Activated CD4-positive, alpha-beta T cell treated with anti-CD3 and anti-CD28 coated beads, Interleukin-10, Interleukin-2, amounts not matched to agents 100 ng/mL and 50 ng/mL, durations not matched to agents 16 hours and 8 hours (primary cell): ENCODE measurements at places on chromosomes 3 and 15.

- DNase-seq, result peak; percentile 87
Observed at GRCh38 chr3:108818404-108818803, 4.2 kb upstream of the TRAT1 start.

- DNase-seq, result no peak
Observed at GRCh38 chr3:112395181-112395895, 62.4 kb downstream of the CD200 start.

- DNase-seq, result no peak
Observed at GRCh38 chr3:106593381-106593780, 724.6 kb upstream of the CBLB start.

GRCh38 chr3:36401056-36401455 lies 20.8 kb downstream of the STAC start:
- no peak for DNase-seq

DNA sequence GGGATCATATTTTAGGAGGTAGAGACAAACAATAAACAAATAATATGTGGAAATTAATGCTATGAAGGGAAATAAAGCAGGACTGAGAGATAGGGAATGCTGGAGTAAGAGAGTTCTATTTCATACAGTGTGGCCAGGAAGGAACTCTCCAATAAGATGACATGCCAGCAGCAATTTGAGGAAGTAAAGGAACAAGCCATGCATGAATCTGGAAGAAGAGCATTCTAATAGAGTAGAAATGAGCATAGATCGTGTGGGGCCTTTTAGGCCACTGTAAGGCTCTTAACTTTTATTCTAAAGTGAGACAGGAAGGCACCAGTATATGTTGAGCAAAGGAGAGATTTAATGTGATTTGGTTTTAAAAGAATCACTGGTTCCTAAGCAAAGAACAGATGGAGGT lies 126.3 kb downstream of the DMXL2 start:
- DNase-seq, result no peak

DNA sequence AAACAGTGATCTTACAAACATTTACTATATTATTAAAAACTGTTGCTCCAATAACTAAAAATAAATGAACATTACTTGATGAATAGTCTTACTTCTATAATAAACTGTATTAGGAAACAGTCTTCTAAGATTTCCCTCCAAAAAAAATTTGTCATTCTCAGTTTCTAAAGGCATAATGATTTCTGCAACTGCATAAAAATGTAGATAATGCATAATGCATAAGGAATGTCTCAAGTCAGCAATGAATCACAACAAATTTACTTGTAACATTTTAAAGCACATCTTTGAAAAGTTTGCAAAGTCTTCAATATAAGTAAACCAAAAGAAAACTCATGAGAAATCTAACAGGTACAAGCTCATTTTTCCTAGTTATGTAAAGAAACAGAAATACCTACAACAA lies 113.5 kb downstream of the VPS13C start:
- DNase-seq, result no peak

DNA sequence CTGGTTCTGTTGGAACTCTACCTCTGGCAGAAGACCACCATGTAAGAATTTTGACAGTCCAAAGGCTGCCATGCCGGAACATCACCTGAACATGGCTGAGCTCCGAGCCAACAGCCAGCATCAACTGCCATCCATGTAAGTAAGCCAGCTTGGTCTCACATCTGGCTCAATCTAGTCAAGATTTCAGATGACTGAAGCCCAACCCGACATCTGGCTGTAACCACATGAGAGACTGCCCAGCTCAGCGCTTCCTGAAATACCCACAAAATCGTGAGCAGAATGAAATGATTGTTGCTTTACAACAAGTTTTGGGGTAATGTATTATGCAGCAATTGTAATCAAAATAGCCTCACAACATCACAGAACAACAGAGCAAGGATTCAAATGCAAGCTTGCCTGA lies 32.9 kb downstream of the GHSR start:
- DNase-seq, result no peak

GRCh38 chr15:90638201-90638691 lies 78.9 kb upstream of the BLM start:
- DNase-seq, result no peak

GRCh38 chr3:158801201-158801600 lies 653 bp upstream of the MFSD1 start:
- no peak for DNase-seq

- peak; percentile 68 for DNase-seq
Observed at GRCh38 chr15:90249203-90249863, at the start of gene TTLL13. Gene TTLL13, plus strand, starts transcription at chr15:90249556. Its CDS starts 1,075 bp downstream, at chr15:90250631.

- DNase-seq, result no peak
Observed at GRCh38 chr15:33329457-33329856, 18.7 kb downstream of the RYR3 start.

GRCh38 chr3:14286887-14287500 lies 108.4 kb downstream of the LSM3 start:
- no peak for DNase-seq

- DNase-seq, result no peak
Observed at GRCh38 chr3:45986303-45986982, 9.2 kb downstream of the FYCO1 start.

- no peak for DNase-seq
Observed at GRCh38 chr3:32398531-32398930, 6.9 kb downstream of the CMTM7 start.

DNA sequence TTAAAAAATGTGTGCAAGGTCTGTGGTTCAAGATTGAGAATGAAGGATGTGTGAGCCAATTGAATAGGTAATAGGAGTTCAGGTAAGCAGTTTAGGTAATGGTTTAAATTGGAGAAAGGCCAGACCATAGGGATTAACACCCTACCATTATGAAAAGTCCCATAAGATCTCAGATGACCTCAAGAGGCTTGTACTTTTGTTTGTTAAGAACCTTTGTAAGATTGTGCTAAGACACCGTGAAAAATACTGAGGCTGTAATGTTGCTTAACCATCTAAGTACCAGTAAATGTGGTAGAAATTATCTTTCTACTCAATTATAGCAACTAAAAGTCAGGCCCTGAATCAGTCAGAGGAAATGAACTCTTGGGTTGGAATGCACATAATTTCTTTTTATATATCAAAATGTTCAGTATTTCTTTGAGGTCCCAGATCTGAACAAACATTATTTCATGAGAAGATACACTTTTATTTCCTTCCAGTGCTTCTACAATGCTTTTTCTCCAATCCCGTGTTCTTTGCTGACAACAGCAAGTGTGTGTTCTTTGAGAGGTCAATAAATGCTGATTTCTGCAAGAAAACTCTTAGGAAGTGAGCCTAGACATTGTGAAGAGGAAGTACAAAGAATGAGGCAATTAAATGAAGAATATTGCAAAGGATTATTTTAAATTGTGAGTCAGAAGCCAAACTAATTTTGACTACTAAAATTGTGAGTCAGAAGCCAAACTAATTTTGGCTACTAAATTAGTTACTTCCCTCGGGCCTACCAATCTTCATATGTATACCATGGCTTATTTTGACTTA lies 66.4 kb downstream of the TCF12 start:
- DNase-seq, result peak; percentile 18

DNA sequence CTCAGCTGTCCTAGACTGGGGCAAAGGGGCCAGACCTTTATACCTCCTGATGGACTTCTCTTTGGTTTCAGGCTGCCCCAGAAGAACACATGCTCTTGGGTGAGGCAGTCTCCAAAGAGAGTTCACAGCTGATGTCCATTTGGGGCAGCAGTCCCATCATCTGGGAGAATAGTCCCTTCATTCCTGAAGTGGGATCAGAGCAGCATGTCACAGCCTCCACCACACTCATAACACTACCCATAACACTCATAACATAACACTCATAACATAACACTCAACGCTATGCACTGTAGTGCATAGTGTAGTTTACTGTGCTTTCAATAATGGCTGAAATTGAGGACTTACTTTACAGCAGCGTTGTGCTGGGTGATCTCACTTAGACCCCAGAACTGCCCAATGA lies 36.7 kb upstream of the PLCL2 start:
- DNase-seq, result peak; percentile 71

- DNase-seq, result no peak
Observed at GRCh38 chr3:113174801-113175485, 36.4 kb upstream of the BOC start.

DNA sequence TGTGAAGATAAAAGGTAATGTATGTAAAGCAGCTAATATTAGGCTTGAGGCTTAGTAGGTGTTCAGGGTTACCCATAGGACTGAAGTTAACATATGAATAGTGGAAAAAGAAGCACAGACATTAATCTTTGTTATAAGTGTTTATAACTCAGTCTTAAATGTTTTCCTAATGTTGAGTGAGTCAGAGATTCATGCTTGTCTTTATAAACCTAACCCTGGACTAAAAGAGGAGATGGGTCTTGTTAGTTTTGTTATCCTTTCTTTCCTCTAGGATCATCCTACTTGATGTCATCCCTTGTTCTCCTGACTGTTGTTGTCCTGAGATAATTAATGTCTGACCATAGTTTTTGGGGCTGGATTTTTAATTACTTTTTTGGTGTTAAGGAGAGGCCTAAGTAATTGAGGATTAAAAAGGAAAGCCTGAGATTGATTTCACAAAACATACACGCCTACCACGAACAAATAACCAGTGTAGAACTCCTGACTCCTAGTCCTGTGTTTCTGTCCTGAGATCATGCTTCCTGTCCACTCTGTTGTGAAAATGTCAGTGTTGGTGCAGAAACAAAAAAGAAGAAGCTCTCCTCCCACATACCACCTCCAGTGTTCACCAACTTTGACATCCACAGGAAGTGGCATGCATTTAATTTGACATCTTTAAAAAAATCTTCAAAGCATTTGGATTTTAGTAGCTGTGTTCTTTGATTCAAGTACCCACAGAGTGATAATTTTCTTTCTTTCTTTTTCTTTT lies 8.4 kb downstream of the MITF start:
- no peak for DNase-seq

DNA sequence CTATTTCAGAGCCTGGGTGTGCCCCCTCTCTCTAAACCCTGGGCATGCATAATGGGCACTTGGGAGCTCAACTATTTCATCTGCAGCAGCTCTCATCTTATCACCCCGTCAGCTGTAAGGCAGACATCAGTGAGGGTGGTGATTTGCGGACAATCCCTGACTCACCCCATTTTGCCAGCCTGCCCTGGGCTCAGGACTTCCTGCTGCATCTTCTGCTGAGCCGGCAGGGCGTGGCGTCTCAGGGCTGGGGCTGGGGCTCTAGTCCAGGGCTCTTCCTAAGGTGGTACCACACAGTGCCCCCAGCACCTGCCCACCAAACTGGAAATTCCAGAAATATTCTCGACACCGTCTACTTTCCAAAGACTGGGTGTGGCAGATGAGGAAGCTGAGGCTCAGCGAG lies 925 bp upstream of the PSTPIP1 start:
- DNase-seq, result peak; percentile 88

DNA sequence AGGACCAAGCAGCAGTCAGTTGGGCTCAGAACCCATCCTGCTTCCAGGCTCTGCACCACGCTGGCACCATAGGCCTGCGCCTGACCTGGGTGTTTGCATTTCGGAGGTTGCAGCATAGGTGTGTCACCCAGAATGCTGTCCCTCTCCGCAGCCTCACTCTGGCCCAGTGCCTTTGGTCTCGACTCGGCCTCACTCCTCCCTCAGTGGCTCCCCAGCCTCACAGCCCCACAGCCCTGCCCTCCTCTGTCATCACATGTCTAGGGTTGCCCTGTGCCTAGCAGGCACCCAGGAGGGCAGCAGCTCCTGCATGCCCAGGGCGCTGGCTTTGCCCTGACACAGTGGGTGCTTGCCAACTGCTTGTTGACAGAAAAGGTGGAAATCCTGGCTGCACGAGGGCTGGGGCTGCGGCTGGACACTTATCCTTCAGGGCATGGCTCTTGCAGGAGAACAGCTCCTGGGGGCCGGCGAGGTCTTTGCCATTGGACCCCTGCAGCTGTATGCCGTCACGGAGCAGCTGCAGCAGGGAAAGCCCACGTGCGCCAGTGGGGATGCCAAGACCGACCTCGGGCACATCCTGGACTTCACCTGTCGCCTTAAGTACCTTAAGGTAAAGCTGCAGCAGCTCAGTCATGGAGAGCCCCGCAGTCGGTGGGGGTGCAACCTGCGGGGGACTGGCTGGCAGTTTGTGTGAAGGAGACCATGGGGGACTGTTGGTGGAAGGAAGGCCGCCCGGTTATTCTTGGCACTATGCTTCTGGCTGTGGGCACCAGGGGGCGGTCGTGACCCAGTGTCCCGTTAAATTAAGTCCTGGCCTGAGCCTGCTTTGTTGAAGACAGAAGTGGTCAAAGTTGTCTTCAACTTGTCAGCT lies 16.2 kb downstream of the NISCH start:
- DNase-seq, result peak; percentile 30

GRCh38 chr3:73652896-73653295 lies 28.2 kb upstream of the PDZRN3 start:
- no peak for DNase-seq

GRCh38 chr3:56997675-56998074 lies 62.8 kb upstream of the SPATA12 start:
- DNase-seq, result no peak

- DNase-seq, result no peak
Observed at GRCh38 chr3:188589071-188589470, 435.1 kb downstream of the LPP start.

GRCh38 chr3:131630807-131631206 lies 128.0 kb upstream of the MRPL3 start:
- no peak for DNase-seq

- no peak for DNase-seq
Observed at GRCh38 chr3:7709376-7710082, 792.1 kb upstream of the LMCD1 start.

- DNase-seq, result no peak
Observed at GRCh38 chr3:113161661-113162060, 49.7 kb upstream of the BOC start.

DNA sequence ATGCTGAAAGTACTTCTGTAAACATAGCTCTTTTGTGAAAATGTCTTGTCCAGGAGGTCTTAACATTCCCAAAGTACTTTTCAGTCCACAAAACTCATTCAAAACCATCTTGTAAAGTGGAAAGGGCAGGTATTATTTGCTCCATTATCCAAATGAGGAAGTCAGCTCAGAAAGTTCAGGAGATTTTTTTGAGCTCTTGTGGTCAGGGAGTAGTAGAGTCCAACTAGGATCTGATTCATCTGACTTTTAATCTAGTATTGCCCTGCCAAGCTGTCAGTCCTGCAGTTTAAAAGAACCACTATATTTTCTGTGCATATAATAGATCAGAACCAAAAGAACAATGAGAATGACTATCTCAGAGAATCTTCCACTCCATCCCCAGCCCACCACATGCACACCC lies 83.5 kb downstream of the FOXB1 start:
- DNase-seq, result no peak

GRCh38 chr3:126553284-126554084 lies 5.2 kb downstream of the C3orf22 start:
- DNase-seq, result no peak

DNA sequence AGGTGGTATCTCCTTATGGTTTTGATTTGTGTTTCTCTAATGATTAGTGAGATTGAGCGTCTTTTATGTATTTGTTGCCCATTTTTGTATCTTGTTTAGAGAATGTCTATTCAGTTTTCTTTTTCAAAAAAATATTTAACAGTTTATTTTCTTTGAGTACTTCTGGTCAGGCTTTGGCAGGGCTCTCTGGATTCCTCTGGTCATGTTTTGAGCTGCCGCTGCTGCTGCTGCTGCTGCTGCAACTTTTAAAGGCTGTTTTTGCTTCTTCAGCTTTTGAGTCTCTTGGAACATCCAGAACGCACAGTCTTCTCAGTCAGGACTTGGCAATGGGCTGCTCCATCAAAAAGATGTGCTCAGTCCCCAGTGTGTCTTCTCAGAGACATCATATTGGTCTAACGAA lies 40.1 kb downstream of the REC114 start:
- DNase-seq, result no peak
